Activated CD4-positive, alpha-beta T cell treated with anti-CD3 and anti-CD28 coated beads for 1 hour (primary cell): ENCODE measurements at places on chromosomes 16 and 17.

- DNase-seq, result peak; percentile 93
These were observed 96.3 kb downstream of the RAB11FIP4 start for GRCh38 chr17:31487648-31488263.

DNA sequence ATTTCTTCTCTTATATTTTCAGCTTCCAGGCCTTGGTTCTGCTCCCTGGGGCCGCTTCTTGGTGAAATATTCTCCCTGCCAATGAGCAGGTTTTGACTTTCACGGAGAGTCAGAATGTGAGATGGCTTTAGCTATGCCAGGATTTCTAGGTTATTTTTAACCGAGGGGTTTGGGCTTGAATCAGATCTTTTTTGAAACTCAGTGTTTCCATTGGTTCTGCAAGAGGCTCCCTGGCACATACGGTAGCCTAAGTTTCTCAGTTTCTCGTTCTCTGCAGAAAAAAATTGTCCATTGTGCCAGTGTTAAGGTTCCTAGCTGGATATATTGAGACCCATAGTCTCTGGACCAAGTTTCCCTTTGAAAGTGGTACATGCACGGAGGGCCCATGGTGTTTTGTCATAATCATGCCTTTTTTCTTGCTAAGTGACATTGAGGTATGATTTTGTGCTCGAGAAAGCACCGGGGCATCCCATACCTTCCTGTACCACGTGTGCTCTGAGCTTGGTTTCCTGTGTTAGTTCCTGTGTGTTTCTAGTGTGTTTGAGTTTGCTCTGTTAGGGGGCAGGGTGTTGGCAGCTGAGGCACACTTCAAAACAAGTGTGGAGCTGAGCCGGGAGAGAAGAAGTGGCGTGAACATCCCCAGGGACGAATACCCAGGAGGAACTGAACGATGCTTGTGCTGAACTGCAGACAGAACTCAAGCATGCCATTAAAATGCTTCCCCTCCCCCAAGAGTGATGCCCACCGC lies 127.2 kb downstream of the HS3ST3B1 start:
- DNase-seq, result peak; percentile 16

- peak; percentile 73 for DNase-seq
These were observed 31.0 kb downstream of the HASPIN start for GRCh38 chr17:3754458-3755334.

GRCh38 chr17:41403404-41404023 lies 6.1 kb upstream of the KRT31 start:
- no peak for DNase-seq

- DNase-seq, result no peak
These were observed 7.4 kb downstream of the GIP start for GRCh38 chr17:48960834-48961515.

DNA sequence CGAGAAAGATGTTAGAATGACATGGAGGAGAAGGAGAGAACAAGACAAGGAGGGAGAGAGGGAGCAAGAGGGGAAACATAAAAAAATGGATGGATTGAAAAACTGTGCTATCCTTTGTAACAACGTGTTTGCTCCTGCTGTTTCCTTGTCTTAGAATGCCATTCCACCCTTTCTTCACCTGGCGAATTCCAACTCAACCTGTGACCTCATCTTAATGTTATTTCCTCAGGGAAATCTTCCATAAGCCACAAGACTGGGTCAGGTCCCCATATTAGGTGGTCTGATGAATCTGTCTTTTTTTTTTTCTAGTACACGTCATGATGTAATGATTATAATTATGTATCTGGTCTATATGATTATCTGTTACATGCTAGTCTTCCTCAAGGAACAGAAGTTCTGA lies 195.0 kb upstream of the MAF start:
- DNase-seq, result no peak

DNA sequence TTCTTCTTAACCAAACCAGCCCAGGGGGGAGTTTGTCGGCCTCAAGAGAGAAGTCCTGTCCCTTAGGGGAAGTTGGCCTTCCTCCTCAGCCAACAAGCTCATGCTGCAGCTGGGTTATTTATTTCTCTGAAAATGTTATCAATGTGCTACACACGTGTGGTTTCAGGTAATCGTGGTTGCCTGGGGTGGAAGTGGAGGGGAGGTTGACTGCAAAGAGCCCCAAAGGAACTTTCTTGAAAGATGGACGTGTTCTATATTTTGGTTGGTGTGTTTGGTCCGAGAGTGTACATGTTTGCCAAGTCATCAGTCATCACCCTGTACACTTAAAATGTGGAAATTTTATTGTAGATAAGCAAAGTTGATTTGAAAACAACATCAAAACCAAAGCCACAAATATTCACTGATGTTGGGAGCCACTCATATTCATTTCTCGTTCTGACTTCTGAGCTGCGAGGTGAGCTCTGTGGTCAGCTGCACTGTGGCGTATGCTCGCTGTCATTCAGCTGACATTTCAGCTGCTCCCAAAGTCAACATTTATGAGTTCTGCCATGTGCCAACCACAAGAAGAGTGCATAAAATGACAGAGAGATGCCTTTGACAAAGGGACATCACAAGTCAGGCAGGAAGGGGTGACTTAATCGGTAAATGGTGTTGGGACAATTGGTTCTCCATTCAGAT lies 26.5 kb upstream of the ADGRG1 start:
- no peak for DNase-seq

DNA sequence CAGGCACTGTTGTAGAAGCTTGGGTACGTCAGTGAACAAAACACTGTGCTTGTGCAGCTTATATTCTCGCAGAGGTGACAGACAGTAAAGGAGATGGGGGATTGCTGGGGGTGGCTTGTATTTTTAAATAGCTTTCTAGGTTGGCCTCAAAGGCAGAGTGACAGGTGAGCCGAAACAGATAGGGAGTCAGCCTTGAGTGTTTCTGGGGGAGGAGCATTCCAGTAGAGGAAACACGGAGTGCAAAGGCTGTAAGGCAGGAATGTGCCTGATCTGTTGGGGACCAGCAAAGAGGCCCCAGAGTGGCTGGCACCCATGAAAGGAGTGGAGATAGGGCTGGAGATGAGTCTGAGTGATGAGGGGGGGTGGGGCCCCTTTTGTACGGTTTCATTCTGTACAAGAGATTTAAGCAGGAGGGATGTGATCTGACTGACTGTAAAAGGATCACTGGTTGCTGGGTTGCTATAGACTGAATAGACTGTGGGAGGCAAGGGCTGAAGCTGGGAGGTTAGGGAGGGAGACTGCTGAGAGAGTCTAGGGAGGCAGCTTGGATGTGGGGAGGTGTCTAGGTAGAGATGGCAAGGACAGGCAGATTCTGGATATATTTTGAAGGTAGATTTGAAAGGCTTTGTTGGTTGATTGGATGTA lies 15.2 kb downstream of the NUP93 start:
- DNase-seq, result no peak

GRCh38 chr16:83574388-83574787 lies 233.4 kb upstream of the HSBP1 start:
- no peak for DNase-seq

- peak; percentile 38 for DNase-seq
These were observed at the start of gene MMP15 for GRCh38 chr16:58025351-58026138. Gene MMP15 (plus strand): TSS chr16:58025754. CDS start chr16:58026351, 597 bp downstream.

GRCh38 chr17:73630965-73631595 lies 13.2 kb downstream of the SDK2 start:
- no peak for DNase-seq

- DNase-seq, result no peak
These were observed 122.4 kb upstream of the NUDT7 start for GRCh38 chr16:77599793-77600415.

DNA sequence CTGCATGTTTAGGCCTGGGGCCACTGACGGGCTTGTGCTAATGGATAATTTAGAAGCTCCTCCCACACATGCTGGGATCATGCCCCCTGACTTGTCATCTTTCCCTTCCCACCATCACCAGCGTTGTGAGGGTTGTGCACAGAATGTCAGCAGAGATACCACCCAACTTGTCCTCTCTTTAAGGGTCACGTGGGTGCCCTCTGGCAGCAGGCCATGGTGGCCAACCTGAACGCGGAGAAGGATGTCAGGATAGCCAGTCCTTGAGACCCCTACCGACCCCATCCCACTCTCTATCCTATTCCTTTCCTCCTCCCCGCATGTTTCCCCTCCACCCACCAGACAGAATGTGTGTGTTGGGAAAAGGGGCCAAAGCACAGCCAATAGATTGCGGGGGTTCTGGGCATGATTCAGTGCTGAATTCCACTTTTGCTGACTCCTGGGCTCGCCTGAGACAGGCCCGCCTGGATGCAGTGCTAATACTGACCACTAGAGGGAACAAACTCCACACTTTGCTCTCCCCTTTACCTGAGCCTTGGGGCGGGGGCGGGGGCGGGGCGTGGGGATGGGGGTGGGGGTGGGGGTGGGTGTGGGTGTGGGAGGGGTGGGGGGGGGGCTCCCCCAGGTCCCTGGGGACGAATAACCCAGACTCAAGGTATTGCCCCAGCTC lies at the start of gene GH2:
GH2 (minus strand) TSS at position 10 of the 667 bp plus-strand sequence. CDS start 143 bp downstream, outside the sequence.
- peak; percentile 44 for DNase-seq

- no peak for DNase-seq
These were observed 36.6 kb downstream of the PHLPP2 start for GRCh38 chr16:71687861-71688260.

- DNase-seq, result no peak
These were observed 42.0 kb downstream of the FOXK2 start for GRCh38 chr17:82561429-82562035.
